ENCODE measurements at places on chromosomes 11 and 22.

GRCh38 chr11:27934830-27935145 is 173.2 kb downstream of the KIF18A start:
- DNase-seq: no peak

DNA sequence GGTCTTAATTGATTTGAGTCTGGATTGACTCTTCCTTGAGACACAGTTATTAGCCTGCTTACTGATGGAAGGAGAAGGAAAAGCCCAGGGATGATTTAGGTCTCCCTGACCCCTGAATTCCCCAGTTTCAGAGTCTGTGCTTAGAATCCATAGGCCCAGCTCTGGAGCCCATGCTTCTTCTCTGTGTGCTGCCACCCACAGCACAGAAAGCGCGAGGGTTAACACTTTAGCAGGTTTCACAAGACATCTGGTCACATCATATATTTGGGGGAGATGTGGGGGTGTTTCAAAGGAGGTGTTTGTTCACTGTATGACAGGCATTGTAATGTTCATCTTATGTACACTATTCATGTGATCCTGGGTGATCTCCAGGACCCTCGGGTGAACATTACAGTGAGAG is 107.0 kb downstream of the PPP6R3 start:
- no peak for DNase-seq

DNA sequence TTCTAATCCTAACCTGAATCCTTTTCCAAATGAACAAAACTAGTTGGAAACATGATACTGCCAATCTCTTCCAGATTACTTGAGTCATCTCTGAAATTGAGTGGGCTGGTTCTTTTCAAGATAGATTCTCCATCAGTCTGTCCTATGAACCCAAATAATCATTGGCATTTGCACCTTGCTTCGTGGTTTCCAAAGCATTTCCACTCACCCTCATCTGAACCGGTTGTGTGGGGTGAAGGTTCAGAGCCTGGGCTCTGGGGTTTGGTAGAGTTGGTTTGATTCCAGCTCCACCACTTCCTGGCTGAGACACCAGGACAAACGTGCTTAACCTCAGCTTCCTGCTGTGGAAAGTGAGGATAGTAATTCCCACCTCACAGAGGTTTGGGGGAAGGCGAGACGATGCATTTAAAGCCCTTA is 206.4 kb upstream of the E2F8 start:
- no peak for DNase-seq

GRCh38 chr11:1879941-1880720 is 11.6 kb downstream of the PRR33 start:
- DNase-seq: no peak

DNA sequence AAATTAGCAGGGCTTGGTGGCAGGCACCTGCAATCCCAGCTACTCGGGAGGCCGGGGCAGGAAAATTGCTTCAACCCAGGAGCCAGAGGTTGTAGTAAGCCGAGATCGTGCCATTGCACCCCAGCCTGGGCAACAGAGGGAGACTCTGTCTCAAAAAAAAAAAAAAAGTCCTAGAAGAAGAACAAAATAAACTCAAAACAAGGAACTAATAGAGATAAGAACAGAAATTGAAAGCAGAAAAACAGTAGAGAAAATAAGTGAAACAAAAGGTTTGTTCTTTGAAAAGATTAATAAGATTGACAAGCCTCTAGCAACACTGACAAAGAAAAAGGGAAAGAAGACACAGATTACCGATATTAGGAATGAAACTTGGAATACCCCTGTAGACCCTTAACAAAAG is 45.1 kb upstream of the CBX7 start:
- DNase-seq: no peak

All from NCI-H1694 treated with DMSO at 0.1 percent for 48 hours (cell line).